ENCODE measurements at places on chromosomes 1 and 21. TPM values are rescaled to one million over a fixed set of nuclear protein-coding genes. Genes with fewer than 3 reads are reported as not detected.

DNA sequence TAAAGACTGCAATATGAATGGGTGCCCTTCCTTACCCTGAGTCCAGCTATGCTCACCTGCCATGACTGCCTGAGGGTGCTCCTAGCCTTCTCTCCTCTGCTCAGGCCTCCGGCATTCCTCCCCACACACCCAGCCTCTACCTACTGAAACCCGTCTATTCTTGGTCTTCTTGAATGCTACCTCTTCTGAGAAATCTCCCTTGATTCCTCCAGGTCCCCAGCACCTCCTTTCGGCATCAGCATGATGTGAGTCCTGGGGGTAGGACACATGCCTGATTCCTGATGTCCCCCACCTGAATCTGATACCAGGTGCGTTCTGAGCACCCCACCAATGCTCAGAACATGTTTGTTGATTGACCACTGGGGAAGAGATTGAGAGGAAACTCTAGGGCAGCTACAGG lies 8.6 kb downstream of the LDLRAD1 start:
- no peaks in the 10 kb centered on the region for H3K36me3 ChIP-seq
- H3K27ac ChIP-seq, result no peak overlapping the region
- no peaks in the 10 kb centered on the region for H3K4me1 ChIP-seq
- H3K4me3 ChIP-seq, result no peak overlapping the region
- H3K27me3 ChIP-seq, result no peaks in the 10 kb centered on the region
- no peak for DNase-seq

The SLC45A1 gene
- total RNA-seq, result 0.09 TPM

The C1orf74 gene
- total RNA-seq, result 3.0 TPM

The ERICH3 gene
- total RNA-seq, result 5.2 TPM

The CD5L gene
- 1.2 TPM for total RNA-seq

The ITLN2 gene
- total RNA-seq, result 0.38 TPM

The AQP10 gene
- 0.05 TPM for total RNA-seq
